ENCODE measurements at places on chromosomes 11 and 22. TPM values are rescaled to one million over a fixed set of nuclear protein-coding genes. Genes with fewer than 3 reads are reported as not detected.

GRCh38 chr22:37764622-37765021 is 43.1 kb upstream of the GCAT start:
- DNase-seq, result no peak

DNA sequence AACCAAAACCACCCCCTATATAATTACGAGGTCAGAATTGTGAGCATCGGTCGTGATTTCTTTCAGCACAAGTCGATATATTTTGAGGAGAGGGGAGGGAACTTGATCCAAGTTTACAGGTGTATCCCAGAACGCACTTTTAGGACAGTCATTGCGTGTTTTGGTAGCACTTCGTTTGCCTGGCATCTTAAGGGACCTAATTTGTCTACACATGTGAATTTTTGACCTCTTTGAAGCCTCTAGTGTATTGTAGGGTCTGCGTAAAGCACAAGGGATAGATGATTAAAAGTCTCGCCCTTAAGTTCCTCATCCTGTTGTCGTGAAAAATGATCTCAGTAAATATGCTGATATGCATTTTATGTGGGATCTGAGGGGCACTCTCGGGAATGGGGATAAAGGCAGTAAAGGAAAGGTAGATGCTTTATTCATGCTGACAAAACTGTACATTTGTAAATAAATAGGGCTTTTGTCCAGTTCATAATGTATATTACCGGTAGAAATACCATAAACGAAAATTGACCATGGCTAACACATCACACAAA is 632 bp upstream of the CCDC34 start:
- no peak for DNase-seq

GRCh38 chr11:71447791-71448256 is 369 bp downstream of the DHCR7 start:
- no peak for DNase-seq

GRCh38 chr11:38005597-38005996 is 1407.6 kb upstream of the RAG2 start:
- DNase-seq, result no peak

Gene LRFN4
- total RNA-seq, result 32.4 TPM

Gene DEUP1
- not detected for total RNA-seq

Gene TRPM5
- not detected for total RNA-seq

Gene PKDREJ
- total RNA-seq, result not detected

Measured in NCI-H460 (cell line).